ENCODE measurements at places on chromosomes 7 and 10. TPM values are rescaled to one million over a fixed set of nuclear protein-coding genes. Genes with fewer than 3 reads are reported as not detected.

PSD gene
- 9.7 TPM for total RNA-seq

BMPER gene
- total RNA-seq, result not detected

BTBD16 gene
- total RNA-seq, result 0.27 TPM

TFPI2 gene
- total RNA-seq, result 0.15 TPM

VPS50 gene
- 15.1 TPM for total RNA-seq

RNF32 gene
- total RNA-seq, result 3.4 TPM

EMX2 gene
- total RNA-seq, result not detected

FAM180A gene
- 0.59 TPM for total RNA-seq

OR2A1 gene
- not detected for total RNA-seq

LRRD1 gene
- not detected for total RNA-seq

CYP17A1 gene
- total RNA-seq, result 4.0 TPM

SLIT1 gene
- total RNA-seq, result 0.42 TPM

HOXA10 gene
- 19.6 TPM for total RNA-seq

GRCh38 chr7:88150033-88150432 lies 69.8 kb downstream of the SRI start:
- DNase-seq, result no peak

- peak; percentile 8 for DNase-seq
Measured at GRCh38 chr7:2934211-2934731, 90.2 kb upstream of the GNA12 start.

- DNase-seq, result no peak
Measured at GRCh38 chr10:109379186-109379585, 544.1 kb downstream of the XPNPEP1 start.

DNA sequence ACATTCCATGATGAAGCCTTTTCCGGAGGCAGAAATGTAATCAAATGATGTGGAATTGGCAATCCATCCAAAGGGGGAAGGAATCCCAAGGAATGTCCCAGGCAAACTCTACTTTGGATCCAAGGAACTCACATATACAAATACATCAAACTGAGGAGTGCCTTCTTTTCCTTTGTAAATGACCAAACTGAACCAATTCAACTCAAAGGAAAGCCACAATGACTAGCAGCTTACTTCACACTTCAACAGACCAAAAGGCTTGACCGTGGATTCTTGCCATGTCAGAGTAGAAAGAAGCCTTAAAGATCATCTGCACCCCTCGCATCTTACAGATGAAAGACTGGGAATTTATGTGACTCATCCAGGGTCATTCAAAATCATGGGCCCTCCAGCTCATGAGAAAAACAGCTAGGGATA lies 79.7 kb upstream of the MACROH2A2 start:
- DNase-seq, result no peak

DNA sequence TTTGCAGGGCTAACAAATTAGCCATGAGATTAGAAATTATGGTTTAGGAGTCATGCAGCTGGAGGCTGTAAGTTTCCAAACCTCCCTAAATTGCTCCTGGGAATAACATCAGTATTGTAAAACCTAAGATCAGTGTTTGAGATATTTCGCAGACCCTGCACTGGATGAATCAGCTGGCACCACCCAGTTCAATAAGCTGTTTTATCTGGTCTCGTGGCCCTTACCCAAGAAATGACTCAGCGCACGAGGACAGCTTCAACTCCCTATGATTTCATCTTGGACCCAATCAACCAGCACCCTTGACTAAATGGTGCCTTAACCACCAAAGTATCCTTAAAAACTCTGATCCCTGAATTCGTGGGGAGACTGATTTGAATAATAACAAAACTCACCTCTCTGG lies 482.0 kb upstream of the PCDH15 start:
- no peak for DNase-seq

GRCh38 chr7:47411281-47411869 lies 170.5 kb downstream of the TNS3 start:
- DNase-seq, result no peak

GRCh38 chr7:26291251-26291650 lies 411 bp upstream of the SNX10 start:
- no peak for DNase-seq

DNA sequence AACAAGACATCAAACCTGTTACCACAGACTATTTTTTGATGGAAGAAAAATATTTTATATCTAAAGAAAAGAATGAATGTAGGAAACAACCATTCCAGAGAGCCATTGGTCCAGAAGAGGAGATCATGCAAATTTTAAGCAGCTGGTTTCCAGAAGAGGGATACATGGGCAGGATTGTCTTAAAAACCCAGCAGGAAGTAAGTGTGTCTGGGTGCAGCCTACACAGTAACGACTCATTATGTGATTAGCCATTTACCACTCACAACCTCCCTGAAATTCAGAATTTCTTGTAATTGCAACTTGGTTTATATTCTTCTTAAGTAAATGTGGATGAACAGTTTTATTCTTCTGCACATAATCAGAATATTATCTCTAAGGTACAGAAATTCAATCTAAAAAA lies 46.2 kb downstream of the NOC3L start:
- DNase-seq, result no peak

GRCh38 chr10:71719464-71720201 lies at the start of gene C10orf105:
Gene C10orf105 (minus strand): TSS chr10:71719778. CDS start chr10:71716337, 3,441 bp downstream.
- no peak for DNase-seq

GRCh38 chr7:90825779-90826178 lies 229.7 kb downstream of the CDK14 start:
- no peak for DNase-seq

- DNase-seq, result no peak
Measured at GRCh38 chr10:18968159-18968558, 80.4 kb upstream of the MALRD1 start.

- DNase-seq, result no peak
Measured at GRCh38 chr7:140390466-140391190, 7.7 kb downstream of the SLC37A3 start.

DNA sequence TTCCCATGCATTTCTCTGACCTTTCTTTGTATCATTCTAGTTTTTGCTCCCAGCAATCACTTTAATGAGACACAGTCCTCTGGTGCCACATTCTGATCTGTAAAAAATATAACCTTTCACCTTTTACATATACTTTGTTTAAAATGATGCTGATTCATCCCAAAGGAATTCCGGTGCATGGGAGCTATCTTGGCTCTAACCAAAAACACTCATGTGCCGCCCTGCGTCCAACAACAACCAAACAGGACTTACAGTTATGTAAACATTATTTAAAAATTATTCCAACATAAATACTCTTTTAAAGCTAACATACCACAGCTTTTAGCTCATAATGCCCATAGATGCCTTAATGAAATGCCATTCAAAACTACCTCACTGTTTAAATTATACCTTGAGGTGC lies 7.7 kb upstream of the OPALIN start:
- DNase-seq, result no peak

- no peak for DNase-seq
Measured at GRCh38 chr7:54354436-54354835, 187.7 kb upstream of the VSTM2A start.

DNA sequence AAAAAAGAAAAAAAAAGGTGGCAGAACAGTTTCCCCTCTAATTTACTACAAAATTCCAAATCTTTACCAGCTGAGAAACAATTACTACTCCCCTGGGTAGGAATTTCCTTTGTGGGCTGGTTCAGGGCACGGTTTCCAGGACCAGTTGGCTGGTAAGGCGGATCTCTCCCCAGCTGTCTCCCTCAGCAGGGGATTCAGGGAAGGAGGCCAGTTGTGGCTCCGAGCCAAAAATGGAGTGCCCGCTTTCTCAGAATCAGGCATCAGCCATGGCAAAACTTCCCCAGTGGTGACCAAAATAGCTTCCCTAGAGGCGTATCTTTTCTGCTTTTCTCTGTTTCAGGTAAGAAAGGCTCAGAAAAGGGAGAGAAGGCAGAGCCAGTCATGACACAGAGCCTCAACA lies 91.2 kb downstream of the ZNF22 start:
- no peak for DNase-seq

GRCh38 chr7:142425281-142425680 lies 167.4 kb upstream of the PRSS58 start:
- no peak for DNase-seq

- DNase-seq, result no peak
Measured at GRCh38 chr10:99375426-99375825, 46.3 kb downstream of the CNNM1 start.

GRCh38 chr10:44862006-44862751 lies 49.0 kb upstream of the TMEM72 start:
- DNase-seq, result no peak

DNA sequence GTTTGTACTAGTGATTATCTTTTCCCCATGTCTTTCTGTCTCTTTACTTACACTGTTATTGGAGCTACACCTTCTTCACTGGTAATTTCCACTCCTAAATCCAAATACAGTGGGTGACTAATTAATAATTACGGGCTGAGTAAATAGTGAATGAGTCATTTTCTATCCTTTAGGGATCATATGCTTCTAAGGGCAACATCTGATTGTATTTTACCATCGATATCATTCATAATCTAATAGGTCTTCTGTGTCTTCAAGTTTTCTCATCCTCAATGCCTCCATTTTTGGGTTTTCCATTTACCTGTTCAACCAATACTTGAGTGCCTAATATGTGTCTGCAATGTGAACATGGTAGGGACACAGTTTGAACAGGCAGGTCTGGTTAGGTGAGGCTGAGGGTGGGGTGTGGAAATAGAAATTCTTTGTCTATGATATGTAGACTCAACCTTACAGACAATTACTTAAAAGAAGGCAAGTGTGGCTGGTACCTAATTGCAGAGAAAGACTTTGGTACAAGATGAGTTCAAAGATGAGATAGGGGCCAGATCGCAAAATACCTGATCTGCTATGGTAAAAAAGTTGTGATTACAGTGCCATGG lies 5.9 kb upstream of the DHX32 start:
- DNase-seq, result no peak

DNA sequence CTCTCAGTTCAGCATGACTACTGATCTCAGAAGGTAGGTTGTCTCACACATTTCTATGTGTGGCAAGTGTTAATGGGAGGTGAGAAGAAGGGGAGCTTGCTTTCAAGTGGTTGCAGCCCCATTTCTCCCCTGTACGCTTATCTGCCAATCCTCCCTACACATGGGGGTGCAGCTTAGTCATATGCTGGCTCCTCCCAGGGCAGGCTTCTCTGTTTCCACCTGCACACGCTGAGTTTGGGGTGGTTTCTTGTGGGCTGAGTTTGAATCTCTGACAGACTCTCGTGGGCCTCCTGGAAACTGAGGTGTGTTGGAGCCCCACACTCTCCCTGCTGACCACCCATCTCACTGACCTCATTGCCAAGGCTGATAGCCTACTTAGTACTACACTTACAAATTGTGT lies 435.8 kb upstream of the MTPN start:
- DNase-seq, result no peak
